ENCODE measurements at places on chromosomes 16 and 17. TPM values are rescaled to one million over a fixed set of nuclear protein-coding genes. Genes with fewer than 3 reads are reported as not detected.

DNA sequence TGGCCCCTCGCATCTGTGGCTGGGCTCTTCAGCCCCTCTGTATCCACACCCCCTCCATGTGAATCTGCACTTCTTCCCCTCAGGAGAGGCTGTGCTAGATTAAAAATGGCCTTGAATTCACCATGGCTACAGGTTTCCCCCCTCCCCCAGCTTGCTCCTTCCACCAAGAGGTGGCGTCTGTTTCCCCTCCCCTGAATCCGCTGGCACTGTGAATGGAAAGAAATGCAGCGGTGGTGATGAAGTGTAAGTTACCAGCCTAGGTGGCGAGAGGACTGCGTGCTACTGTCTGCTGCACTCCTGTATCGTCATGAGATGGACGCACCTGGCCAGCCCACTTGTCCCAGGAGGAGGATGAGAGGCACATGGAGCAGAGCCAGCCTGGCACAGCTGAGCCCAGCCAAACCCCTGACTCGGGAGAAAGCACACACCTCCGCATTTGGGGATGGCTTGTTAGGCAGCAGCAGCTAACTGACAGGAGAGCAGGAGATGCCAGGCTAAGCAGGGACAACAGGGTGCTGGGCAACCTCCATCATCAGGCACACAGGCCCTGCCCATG lies 26.2 kb downstream of the TNFRSF13B start:
- no peaks in the 10 kb centered on the region for H3K27me3 ChIP-seq
- H3K36me3 ChIP-seq = peaks cover 2% of the 10 kb centered on the region
- H3K4me1 ChIP-seq = no peaks in the 10 kb centered on the region

- DNase-seq = no peak
- H3K27me3 ChIP-seq = no peaks in the 10 kb centered on the region
- no peak within 1 kb of the TSS for H3K4me3 ChIP-seq
- peaks cover 7% of the 10 kb centered on the region for H3K36me3 ChIP-seq
Measured at GRCh38 chr16:630815-631405, at the start of gene WFIKKN1. Gene WFIKKN1 (plus strand): TSS chr16:630985. CDS start chr16:631254, 269 bp downstream.

DNA sequence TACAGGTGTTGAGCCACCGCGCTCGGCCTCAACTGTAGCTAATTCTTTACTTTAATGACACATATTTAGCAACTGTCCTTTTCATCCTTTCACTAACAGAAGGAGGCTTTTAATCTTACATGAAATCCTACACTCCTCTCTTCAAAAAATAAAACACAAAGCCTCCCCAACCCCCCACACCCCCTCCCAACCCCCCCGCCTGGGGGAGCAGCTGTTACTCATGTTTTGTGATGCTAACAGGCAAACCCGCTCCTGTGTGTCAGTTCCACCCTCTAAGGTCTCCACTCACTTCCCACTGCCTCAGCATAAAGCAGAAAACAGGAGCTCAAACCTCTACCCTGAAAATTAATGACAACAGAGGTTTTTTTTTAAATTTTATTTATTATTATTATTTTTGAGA lies 55.4 kb upstream of the SLC25A19 start:
- H3K27me3 ChIP-seq = no peaks in the 10 kb centered on the region
- DNase-seq = peak; percentile 71
- peak overlapping the region; percentile 6 for H3K4me3 ChIP-seq
- peak overlapping the region; percentile 74 for H3K27ac ChIP-seq
- H3K4me1 ChIP-seq = peaks cover 95% of the 10 kb centered on the region

GRCh38 chr16:67208154-67208896 lies 9.4 kb downstream of the ELMO3 start:
- no peaks in the 10 kb centered on the region for H3K4me1 ChIP-seq
- H3K4me3 ChIP-seq = no peak overlapping the region
- H3K36me3 ChIP-seq = peaks cover 7% of the 10 kb centered on the region

DNA sequence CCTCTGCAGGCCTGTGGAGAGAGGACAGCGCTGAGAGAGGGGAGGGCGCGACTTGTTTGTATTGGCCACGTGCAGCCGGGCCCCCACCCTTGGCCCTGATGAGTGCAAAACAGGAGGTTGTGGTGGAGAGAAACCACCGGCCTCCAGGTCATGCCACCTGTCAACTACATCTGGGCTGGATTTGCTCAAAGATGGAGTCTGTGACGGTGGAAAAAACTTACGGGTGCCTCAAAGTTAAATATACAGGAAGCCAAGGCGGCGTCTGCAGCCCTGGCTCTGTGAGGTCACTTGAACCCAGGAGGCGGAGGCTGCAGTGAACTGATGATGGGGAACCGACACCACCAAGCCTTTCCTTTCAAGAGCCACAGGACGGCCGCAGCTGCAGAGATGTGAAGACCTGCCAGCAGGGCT lies 15.7 kb downstream of the C16orf74 start:
- no peaks in the 10 kb centered on the region for H3K36me3 ChIP-seq
- no peak overlapping the region for H3K27ac ChIP-seq
- peaks cover 17% of the 10 kb centered on the region for H3K4me1 ChIP-seq
- no peak overlapping the region for H3K4me3 ChIP-seq
- DNase-seq = peak; percentile 64

STX1B gene
- total RNA-seq = 1.3 TPM

GRCh38 chr16:16059895-16060590 lies 110.6 kb downstream of the ABCC1 start:
- H3K4me1 ChIP-seq = peaks cover 18% of the 10 kb centered on the region
- no peak overlapping the region for H3K4me3 ChIP-seq
- H3K27me3 ChIP-seq = no peaks in the 10 kb centered on the region

DNA sequence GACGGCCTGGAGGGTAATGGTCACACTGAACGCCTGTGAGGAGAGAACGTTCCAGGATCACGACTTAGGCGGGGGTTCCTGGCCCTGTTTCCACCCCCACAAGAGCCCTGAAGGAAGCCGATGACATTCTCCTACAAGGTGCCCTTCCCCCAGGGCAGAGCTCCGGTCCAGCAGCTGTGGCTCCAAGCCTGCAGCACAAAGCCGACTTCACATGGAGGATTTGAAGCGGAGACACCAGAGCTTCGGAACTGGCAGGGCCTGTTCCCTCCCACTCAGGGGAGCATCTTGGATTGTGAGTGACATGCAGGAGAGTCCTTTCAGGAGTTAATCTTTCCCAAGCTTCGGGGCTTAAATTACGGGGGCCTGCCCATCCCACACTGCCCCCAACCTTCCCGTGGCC lies 5.0 kb downstream of the FADS6 start:
- no peak for DNase-seq
- peaks cover 20% of the 10 kb centered on the region for H3K27me3 ChIP-seq
- no peaks in the 10 kb centered on the region for H3K36me3 ChIP-seq

GRCh38 chr17:56739776-56740175 lies 93.9 kb downstream of the C17orf67 start:
- no peaks in the 10 kb centered on the region for H3K36me3 ChIP-seq
- H3K4me1 ChIP-seq = no peaks in the 10 kb centered on the region
- no peak for DNase-seq
- no peak overlapping the region for H3K27ac ChIP-seq
- H3K4me3 ChIP-seq = no peak overlapping the region

- no peak overlapping the region for H3K4me3 ChIP-seq
- H3K27ac ChIP-seq = peak overlapping the region; percentile 20
- peaks cover 17% of the 10 kb centered on the region for H3K4me1 ChIP-seq
- no peaks in the 10 kb centered on the region for H3K36me3 ChIP-seq
Measured at GRCh38 chr16:24851700-24852099, 5.9 kb downstream of the SLC5A11 start.

DNA sequence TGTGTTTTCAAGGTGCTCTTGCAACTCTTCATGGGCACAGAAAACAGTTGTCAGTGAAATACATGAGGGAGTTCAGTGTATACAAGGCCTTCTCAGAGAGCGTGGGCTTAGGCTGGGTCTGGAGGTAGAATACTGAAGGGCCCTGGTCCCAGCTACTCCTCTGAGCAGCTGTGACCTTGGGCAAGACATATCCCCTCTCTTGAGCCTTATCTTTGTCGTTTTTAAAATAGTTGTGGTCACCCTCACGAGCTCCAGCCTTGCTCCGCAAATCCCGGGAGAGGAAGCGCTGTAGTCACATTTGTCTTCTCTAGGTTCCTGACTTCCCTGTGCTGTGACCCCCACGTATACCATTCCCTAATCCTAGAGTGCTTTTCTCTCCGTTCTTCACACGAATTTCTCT lies 3.6 kb downstream of the ZNRF1 start:
- H3K27ac ChIP-seq = no peak overlapping the region
- H3K36me3 ChIP-seq = peaks cover 17% of the 10 kb centered on the region
- no peak for DNase-seq
- peak overlapping the region; percentile 13 for H3K4me3 ChIP-seq

DNA sequence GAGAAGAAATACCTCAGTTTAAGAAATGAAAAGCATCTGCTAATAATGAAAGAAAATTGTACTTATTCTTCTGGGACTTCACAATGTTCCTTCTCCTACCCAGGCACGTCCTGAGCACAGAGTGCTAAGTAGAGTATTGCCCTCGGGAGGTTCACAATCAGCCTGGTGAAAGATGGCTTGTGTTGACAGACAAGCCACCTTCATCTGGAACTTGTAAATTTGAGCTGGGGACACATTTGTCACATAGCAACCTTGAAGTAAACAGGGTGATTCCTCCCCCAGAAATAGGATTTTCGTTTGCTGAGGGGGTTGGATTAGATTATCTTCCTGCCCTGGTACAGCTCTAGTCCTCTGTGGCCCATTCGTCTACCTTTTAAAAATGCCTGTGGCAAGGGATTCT lies 34.4 kb upstream of the MYH2 start:
- no peaks in the 10 kb centered on the region for H3K36me3 ChIP-seq
- no peak overlapping the region for H3K27ac ChIP-seq
- H3K27me3 ChIP-seq = peaks cover 16% of the 10 kb centered on the region

GRCh38 chr16:9522614-9523013 lies 431.2 kb downstream of the HAPSTR1 start:
- H3K27me3 ChIP-seq = no peaks in the 10 kb centered on the region
- H3K4me3 ChIP-seq = no peak overlapping the region
- no peaks in the 10 kb centered on the region for H3K4me1 ChIP-seq
- no peaks in the 10 kb centered on the region for H3K36me3 ChIP-seq

- no peaks in the 10 kb centered on the region for H3K36me3 ChIP-seq
- no peaks in the 10 kb centered on the region for H3K4me1 ChIP-seq
- peaks cover 7% of the 10 kb centered on the region for H3K27me3 ChIP-seq
- no peak overlapping the region for H3K4me3 ChIP-seq
- no peak overlapping the region for H3K27ac ChIP-seq
Measured at GRCh38 chr17:55202896-55203295, 61.9 kb upstream of the HLF start.

DNA sequence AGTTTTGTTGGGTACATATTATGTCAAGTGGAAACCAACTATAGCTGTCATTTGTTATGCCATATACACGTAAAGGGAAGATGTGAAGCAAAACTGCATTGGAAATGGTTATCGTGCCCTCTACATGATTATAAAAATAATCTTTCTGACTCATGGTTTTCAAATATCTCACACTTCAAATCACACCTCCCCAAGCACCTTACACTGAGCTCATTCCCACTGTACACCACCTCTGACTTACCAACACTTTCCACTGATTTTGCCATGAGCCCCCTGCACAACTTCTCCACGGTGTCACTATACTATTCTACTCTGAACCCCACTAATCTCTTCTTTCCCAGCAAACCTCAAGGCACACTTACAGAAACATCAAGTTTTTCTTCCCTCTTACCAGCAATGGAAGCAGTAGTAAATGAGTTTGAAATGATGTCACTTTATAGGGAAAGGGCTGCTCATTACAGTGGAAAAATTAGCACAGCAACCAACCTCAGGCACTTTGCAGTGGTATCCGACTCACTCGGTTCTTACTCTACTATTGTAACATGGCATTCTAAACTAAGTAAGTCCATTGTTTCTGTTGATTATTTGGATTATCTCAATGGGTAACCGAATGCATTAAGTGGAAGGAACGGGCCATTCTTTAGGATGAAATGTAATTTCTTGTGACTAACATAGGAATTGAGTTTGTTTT lies 18.7 kb downstream of the ZNF821 start:
- H3K27me3 ChIP-seq = no peaks in the 10 kb centered on the region
- H3K36me3 ChIP-seq = peaks cover 17% of the 10 kb centered on the region
- DNase-seq = no peak
- peaks cover 22% of the 10 kb centered on the region for H3K4me1 ChIP-seq
- no peak overlapping the region for H3K4me3 ChIP-seq

DNA sequence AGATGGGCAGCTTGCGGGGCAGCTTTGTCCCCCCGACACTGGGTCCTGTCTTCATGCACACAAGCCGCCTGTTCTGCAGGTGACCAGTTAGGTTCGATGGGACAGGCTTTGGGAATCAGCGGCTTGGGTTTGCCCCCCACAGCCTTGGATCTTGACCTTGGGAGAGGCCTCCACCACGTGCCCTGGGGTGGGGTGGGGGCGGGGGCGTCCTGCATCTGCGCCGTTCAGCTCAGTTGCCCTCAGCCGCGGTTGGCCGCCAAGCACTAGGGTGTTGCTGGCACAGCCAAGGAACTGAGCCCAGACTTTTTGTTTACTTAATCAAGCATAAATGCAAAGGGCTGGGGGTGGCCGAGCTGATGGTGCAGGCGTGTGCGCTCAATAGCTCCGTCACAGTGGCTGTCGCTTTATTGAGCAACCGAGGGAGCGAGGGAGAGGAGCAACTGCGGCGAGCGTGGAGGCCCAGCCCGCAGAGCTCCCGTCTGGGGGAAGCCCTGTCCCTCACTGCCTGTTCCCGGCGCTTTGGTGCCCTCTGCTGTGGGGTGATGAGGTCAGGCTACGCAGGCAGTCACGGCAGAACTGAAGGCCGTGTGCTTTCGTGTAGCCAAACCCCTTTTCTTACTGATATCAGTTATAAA lies 33.9 kb downstream of the JPH3 start:
- H3K36me3 ChIP-seq = no peaks in the 10 kb centered on the region
- no peak overlapping the region for H3K27ac ChIP-seq
- peaks cover 10% of the 10 kb centered on the region for H3K27me3 ChIP-seq
- peak; percentile 93 for DNase-seq

- peak overlapping the region; percentile 45 for H3K27ac ChIP-seq
- DNase-seq = no peak
- H3K4me1 ChIP-seq = peaks cover 96% of the 10 kb centered on the region
- H3K4me3 ChIP-seq = peak overlapping the region; percentile 14
Measured at GRCh38 chr16:89317729-89318429, 100.4 kb downstream of the ZNF778 start.

DNA sequence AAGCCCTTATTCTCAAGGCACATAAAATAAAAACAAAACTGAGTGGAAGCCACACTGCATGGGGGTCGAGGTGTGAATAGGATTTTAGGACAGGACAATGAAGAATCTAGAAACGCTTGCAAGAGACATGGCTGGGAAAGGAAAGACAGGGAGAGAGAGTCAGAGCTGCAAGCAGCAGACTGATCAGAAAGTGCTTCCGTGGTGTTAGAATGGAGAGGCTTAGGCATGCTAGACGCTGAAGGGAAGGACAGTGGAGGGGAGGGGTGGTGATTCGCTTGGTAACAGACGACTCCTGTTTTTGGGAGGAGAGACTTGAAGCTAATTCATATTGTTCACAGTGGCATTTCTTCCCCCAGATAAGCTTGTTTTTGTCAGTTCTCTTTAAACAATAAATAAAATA lies 173.5 kb downstream of the AIPL1 start:
- no peaks in the 10 kb centered on the region for H3K4me1 ChIP-seq
- no peak overlapping the region for H3K27ac ChIP-seq
- H3K27me3 ChIP-seq = peaks cover 35% of the 10 kb centered on the region
- no peaks in the 10 kb centered on the region for H3K36me3 ChIP-seq
- no peak overlapping the region for H3K4me3 ChIP-seq

DNA sequence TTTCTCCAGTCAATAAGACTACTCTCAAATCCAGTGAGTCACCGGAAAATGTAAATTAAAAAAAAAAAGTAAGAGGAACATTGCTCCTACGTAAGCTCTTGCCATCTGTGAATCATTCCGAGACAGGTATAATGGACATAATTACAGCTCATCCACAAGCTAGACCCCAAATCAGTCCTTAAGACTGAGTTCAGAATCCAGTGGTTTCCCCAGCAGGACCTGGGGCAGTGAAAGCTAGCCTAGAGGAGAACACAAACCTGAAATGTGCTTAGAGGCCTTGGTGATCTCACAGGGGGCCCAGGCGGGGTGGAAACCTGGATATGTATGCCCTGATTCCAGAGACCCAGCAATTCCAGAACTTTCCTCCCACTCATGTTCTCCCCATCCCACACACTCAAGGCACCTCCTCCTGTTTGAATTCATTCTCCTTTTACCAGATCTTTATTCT lies 132.0 kb downstream of the COPRS start:
- no peak overlapping the region for H3K27ac ChIP-seq
- H3K4me1 ChIP-seq = no peaks in the 10 kb centered on the region
- no peak overlapping the region for H3K4me3 ChIP-seq
- no peaks in the 10 kb centered on the region for H3K27me3 ChIP-seq

All from activated CD4-positive, alpha-beta T cell treated with anti-CD3 and anti-CD28 coated beads for 36 hours (primary cell).